AG09309 (cell line): ENCODE measurements at places on chromosomes 1 and 21.

- no peak for DNase-seq
These were observed 36.2 kb downstream of the PTP4A2 start for GRCh38 chr1:31901838-31902509.

DNA sequence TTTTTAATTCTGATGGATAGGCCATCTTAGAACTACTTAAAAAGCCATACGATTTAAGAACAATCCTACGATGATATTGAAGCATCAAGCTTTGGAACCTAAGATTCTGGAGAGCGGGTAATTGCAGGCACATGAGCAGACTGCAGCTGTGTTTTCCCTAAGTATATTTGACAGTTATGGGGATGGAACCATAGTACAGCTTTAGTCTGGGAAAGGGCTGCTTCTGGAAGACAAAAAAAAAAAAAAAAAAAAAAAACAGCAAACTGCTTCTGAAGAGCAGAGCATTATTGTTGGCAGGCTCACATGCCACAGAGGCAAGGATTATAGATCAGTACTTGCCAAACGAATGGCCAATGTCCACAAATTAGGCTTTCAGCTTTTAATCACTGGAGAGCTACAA, 1618.7 kb downstream of the AMY1C start:
- DNase-seq: no peak

DNA sequence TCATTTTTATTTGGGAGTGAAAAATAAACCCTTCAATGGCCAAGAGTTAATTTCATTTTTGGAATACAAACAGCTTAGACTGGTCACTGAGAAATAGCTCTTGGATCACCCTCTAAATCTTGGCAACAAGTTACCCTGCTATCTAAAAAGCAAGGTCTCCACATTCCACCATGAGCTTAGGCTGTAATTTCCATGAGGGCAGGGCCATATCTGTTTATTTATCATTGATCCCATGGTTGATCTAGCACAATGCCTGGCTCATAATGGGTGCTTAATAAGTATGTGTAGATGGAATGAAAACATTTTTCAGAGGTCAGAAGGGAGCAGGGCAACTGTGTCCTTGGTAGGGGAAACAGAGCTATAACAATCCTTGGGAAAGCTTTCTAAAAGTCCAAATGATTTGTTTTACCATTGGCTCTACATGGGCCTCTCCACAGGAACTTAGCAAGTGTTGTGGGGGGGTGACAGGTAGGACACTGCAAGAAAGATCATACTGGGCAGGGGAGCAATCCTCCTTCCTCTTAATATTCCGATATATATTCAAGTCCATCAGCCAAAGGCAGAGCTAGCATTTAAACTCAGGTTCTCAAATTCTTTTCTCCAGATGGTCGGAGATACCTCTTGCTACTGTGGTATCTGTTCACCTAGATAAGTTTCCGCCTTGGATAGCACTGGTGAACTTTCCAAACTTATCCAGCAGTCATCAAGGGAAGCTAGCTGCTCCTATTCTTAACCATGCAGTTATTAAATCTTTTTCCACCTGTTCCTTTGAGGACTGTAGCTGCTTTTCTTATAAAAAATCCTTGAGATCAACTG, 53.1 kb upstream of the PTCH2 start:
- DNase-seq: no peak

DNA sequence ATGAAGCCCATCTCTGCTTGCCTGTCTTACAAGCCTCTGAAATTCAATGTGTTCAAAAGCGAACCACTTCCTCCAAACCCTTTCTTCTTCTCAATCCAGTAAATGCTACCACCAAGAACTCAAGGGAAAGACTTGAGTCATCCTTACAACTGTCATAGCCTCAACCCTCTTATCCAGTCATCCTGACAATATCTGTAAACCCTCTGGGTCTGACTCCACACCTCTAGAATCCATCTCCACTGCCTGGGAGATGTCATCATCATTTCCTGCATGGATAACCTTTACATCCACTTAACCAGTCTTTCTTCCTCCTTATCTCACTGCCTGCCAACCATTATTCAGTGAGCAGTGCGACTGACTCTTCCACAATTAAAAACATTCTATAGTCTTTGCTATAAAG, 441.1 kb downstream of the SETD4 start:
- peak; percentile 50 for DNase-seq

DNA sequence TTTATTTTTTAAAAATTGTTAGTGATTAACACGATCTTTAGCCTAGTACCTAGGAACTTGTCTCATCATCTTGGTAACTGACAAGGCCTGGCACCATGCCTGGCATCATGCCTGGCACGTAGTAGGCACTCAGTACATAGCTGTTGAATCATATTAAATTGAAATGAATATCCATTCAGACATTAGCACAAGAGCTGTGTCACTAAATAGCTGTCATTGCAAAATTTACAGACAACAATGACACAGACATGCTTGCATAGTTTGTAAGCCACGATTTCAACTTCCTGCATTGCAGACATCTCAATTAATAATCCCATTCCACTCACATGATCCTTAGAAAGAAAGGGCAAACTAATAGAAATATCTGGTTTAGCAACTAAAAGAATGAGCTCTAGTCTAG, 15.4 kb upstream of the PHACTR4 start:
- no peak for DNase-seq

DNA sequence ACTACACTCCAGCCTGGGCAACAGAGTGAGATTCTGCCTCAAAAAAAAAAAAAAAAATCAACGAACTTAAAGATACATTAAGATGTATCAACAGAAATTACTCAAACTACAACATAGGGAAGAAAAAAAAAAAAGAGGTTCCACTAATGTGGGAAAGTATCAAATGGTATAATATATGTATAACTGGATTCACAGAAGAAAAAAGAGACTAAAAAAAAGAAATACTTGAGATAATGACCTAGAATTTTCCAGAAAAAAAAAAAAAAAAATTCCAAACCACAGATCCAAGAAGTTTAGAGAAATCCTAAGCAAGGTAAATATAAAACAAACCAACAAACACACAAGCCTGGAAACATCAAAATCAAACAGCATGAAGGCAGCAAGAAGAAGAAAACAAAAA, 45.5 kb downstream of the EIF4G3 start:
- DNase-seq: no peak

- no peak for DNase-seq
These were observed 23.4 kb downstream of the DDI2 start for GRCh38 chr1:15640667-15641066.

GRCh38 chr1:172089768-172090510, 248.6 kb downstream of the DNM3 start:
- no peak for DNase-seq

DNA sequence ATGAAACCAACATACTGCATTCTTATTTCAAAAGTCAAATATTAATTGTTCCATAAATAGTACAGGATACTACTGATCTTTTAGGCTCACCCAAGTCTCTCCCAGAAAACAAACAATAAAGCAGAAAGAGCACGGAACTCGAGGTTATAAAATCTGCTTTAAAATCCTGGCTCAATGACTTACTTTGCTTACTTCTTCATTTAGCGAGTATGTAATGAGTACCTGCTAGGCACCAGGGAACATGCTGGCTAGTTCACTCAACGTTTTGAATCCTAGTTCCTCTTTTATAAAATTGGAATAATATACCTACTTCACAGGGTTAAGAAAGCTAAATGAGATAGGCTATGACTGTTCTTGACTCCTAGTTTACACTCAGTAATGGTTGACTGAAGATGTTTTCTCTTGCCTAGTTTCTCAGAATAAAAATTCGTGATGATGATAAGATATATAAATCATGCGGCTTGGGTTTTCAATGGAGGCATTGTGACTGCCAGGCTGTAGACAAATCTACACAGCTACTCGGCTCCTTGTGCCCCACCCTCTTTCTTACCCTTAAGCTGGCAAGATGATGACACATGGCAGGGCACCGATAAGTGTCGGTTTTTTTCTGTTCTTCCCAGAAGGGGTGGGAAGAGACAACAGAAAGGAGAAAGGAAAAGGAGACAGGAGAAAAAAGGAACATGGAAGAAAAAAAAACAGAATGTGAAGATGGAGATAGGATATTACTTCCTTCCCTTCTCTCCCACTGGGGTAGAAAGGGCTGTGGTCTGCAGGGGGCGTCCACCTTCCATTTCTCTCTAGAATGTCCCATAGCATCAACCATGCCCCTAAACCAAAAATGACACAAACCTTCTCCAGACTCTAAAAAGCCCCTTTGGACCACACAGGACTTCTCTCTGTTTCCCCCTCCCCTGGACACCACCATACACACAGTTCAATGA, 507.1 kb downstream of the SMYD3 start:
- DNase-seq: no peak

DNA sequence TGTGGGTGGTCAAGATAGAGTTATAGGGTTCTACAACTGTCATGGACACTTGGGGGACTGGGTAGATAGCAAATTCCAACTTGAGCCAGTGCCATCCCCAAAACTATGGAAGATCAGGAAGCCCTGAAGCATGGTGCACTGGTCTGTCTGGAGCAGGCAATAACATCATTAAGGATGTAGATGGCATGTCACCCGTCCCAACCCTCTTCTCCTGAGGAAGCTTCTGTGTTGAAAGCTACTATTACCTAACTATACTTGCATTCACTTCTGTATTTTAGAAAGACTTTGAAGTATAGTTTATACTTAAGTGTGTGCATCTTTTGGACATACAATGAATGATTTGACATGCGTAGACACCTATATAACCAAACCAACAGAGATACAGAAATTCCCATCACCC, 32.9 kb downstream of the RABIF start:
- DNase-seq: no peak

DNA sequence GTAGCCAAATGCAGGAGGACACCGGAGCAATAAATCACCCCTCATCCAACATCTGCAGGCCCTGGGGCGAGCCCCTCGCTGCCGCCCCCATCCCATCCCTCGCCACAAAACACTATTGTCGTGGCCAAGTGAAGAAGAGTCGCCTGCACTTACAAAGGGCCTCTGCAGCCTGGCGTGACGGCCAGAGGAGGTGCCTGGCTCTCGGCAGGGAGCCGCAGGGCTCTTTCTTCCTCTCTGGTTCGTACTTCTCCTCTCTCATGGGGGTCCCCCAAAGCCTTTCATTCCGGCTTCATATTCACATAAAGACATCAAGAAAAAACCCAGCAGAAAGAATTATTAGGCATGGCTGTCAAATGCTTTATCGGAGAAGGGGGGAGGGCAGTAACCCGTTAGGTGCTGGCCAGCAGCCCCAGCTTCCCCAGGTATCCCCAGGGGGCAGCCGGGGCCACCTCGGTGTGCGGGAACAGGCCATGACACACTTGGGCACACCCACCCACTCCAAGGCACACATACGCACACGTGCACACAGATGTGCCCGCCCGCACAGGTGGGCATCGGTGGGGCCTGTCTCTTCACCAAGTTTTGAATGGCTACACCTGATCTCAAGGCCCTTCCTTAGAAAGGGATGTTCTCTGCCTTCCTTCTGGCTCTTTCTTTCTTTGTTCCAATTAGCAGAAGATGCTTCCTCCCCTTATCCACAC, 149.1 kb downstream of the PRDM16 start:
- no peak for DNase-seq

GRCh38 chr1:209607102-209607794, 23.7 kb downstream of the CAMK1G start:
- no peak for DNase-seq

DNA sequence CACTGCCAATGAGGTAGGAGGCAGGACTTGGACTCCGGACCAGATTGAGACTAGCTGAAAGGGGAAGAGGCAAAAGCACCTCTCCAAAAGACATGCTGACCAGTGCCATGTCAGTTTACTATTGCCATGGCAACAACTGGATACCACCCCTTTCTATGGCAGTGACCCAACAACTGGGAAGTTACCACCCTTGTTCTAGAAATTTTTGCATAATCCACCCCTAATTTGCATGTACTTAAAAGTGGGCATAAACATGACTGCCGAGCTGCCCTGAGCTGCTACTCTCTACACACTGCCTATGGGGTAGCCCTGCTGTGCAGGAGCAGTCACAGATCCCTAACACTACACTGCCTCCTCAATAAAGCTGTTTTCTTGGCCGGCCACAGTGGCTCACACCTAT, 19.0 kb upstream of the SLC6A9 start:
- DNase-seq: no peak

DNA sequence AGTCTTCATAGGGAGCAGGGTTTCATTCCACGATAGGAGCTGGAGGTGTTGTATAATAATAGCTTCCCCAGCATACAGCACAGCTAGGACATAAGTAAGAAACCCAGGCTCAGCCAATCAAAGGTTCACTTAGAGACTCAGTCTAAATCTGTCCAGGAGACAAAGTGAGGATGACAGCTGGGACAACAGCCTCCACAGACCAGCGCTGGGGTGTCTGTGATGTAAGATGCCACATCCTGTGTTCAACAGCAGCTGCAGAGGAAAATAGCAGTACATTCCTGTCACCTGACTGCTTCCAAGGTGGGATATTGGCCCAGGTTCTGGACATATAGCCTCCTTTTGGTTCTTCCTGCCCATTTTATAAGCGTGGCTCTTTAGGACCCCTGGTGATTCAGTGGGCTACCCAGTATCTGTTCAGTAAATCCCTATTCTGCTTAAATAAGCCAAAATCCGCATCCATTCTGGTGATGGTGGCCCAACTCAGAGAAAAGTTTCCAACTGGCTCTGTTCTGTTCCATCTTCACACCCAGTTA, 176.8 kb upstream of the SYT6 start:
- no peak for DNase-seq

DNA sequence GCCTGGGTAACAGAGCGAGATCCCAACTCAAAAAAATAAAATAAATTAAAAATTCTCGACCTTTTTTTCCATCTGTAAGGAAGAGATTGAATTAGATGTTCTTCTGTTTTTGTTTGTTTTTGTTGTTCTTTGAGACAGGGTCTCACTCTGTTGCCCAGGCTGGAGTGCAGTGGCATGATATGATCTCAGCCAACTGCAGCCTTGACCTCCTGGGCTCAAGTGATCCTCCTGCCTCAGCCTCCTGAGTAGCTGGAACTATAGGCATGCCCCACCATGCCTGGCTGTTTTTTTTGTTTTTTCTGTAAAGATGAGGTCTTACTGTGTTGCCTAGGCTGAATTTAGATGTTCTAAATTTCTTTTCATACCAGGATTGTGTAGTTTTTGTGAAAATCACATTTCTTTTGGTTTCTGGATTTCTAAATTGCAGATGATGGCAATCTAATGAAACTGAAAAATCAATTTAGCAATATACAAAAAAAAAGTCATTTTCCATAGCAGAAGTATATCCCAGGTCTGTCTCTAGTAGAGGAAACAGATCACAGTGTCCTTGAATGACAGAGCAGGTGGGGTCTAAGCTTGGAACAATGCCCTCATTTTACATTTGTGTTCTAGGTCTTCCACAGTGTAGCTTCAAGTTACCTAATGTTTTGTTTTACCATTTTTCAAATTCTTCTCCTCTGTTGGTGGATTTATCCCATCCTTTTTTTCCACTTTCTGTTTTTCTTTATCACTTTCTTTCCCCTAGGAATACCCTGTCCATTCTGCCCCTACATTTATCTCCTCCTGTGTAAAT, 20.3 kb downstream of the ZYG11A start:
- no peak for DNase-seq
